LHCN-M2 (cell line): ENCODE measurements at places on chromosomes 16 and 17. TPM values are rescaled to one million over a fixed set of nuclear protein-coding genes. Genes with fewer than 3 reads are reported as not detected.

DNA sequence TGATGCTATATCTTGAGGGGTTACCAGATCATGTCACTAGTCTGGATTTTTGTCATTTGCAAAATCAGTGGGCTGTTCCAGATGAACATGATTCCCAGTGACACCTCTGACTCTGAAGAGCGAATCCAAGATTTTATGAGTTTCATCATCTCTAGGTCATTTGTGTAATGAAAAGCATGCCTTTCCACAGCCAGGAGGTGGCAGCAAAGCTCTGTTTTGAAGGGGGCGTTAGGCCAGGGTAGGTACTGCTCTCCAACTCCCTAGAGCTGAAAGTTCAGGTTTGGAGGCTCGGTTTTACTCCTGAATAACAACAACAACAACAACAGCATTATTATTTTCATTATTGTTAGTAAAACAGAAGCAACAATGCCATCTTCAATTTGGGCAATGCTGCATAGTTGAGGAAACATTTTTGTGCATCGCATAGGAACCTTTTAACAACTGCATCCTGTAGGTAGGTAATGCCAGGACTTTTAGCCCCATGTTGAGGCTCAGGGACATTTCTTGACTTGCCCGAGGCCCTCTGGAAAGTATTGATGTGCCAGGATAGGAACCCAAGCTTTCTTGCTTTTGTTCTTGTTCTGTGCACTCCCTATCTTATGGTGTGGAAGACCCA, 77.0 kb downstream of the MYH13 start:
- peak; percentile 55 for DNase-seq

Gene KRT12
- total RNA-seq = not detected in 2 replicates

GRCh38 chr16:28321700-28322411, 29.5 kb downstream of the SBK1 start:
- peak; percentile 7 for DNase-seq

GRCh38 chr17:1322480-1322879, 43.0 kb downstream of the TRARG1 start:
- DNase-seq = no peak

GRCh38 chr17:40331743-40332641, 23.0 kb downstream of the RARA start:
- DNase-seq = peak; percentile 62

Gene TOX3
- not detected in 2 replicates for total RNA-seq

Gene CCL1
- total RNA-seq = not detected in 2 replicates

DNA sequence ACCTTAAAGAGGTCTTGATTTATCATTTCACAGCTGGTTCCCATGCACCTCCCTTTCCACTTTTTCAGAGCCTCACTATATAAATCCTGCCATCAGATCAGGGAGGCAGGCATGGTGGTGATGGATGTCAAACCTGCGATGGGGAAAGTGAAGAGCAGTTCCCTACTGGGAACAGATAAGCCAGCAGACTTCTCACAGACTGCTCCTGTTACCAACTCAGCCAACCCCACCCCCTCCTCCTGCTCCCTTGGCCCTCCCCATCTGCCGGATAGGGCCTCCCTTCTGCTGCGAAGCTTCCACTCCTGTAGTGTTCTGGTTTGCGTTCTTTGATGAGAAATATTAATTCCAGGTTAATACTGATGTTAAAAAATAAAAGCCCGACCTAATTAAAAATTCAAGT, 232.1 kb downstream of the STX8 start:
- no peak for DNase-seq

- peak; percentile 52 for DNase-seq
Observed at GRCh38 chr16:29674188-29674587, 4.8 kb upstream of the QPRT start.

GRCh38 chr16:11015076-11015475, 70.7 kb downstream of the CLEC16A start:
- DNase-seq = no peak

Gene ITGB4
- total RNA-seq = 0.17 and 5.5 TPM in 2 replicates

- no peak for DNase-seq
Observed at GRCh38 chr16:87592018-87592712, 10.1 kb upstream of the JPH3 start.

Gene HID1
- total RNA-seq = not detected in 2 replicates

Gene RGS11
- 0.96 and 1.1 TPM in 2 replicates for total RNA-seq

Gene SOX9
- total RNA-seq = 8.0 and 11.3 TPM in 2 replicates

DNA sequence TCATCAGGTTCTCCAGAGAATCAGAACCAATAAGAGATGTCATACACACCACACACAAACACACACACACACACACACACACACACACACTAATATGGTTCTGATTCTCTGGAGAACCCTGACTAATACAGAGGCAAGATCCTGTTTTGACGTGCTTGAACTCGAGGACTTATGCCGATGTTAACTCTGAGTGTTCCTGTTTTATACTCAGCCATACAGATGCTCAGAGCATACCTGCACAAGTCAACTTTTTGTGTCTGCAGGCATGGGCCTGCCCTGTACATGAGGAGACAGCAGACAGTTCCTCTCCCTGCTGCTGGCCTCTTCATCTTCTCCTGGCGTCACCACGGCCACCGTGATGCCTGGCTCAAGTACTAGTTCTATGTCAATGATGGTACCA, 635.9 kb downstream of the WWOX start:
- DNase-seq = no peak

DNA sequence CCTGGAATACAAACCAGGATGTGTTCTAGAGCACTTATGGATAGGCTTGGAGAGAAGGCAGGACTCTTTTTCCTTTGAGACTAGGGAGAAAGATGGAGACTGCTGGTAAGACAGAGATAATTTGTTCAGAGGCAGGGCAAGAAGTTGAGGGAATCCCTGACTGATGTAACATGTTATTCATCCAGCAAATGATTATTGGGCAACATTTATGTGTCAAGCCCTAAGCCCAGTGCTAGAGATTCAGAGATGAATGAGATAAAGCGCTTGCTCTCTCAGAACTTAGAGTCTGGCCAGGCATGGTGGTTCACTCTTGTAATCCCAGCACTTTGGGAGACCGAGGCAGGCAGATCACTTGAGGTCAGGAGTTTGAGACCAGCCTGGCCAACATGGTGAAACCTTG, 47.8 kb upstream of the NUFIP2 start:
- no peak for DNase-seq

DNA sequence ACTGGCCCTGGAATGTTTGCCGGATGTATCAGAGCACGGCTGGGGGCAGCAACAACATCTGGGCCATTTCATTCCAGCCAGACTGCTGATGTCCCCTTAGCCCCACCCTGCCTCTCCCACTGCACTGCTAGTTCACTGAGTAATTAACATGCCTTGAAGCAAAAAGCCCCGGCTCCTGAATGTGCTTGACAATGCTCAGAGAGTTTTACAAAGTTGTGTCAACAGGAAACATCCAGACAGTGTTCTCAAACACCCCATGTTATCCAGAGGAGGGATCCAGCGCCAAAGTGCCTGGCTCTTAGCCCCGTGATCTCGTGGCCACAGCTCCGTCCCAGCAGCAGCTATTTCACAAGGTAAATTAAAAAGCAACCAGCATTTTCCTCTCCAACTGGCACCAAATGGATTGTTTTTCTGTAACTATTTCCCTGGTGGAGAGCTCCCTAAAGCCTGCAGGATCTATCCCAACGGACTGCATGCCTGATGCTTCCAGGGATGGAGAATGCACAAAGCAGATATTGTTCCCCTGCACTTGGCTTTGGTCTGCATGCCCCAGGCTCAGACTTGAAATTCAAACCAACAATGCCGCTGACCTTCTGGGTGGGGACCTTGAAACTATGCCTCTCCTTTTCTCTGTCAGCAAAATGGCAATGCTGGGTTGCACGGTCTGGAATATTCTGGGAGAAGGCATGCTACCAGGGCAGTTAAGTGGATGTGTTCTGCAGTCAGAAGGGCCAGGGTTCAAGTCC, 115.6 kb upstream of the CDH5 start:
- no peak for DNase-seq

DNA sequence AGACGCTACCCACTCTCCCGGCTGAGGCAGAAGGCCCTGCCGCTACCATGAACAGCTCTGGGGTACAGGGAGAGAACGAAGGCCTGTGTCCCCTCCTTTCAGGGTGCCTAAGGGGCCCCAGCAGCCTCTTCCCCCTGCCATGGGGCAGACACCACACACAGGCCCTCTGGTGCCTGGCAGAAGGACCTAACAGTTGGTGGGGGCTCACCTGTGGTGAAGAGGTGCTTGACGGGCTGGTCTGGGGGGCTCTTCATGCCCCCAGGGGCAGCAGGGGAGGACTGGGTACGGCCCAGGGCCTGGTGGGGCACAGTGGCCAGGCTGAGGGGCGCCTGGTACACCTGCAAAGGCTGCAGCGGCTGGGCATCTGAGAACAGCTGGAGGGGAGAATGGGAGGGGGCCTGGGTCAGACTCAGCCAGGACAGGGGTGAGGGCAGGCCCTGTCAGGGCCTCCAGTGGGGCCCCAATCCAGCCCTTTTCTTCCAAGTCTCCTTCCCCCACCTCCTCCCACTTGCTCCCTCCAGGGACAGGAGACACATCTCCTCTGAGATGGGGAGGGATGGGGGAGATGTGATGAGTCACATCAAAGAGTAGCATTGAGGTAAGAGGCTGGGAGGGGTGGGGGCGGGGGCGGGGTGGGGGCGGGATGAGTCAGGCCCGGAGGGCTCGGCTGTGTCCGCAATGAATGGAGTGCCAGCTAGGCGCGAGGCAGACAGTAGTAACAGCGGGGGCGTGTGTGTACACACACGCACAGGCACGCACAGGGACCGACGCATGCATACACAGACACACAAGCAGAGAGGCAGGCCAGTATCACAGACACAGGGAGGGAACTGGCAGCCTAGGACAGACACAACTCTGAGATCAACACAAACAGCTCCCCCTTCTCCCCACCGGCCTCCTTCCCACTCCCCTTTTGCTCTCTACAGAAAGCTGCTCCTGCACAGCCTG, 16.1 kb downstream of the G6PC3 start:
- peak; percentile 92 for DNase-seq

- no peak for DNase-seq
Observed at GRCh38 chr17:30210366-30210765, 25.1 kb downstream of the SLC6A4 start.

GRCh38 chr17:74981318-74981978, 6.0 kb upstream of the CDR2L start:
- DNase-seq = no peak

DNA sequence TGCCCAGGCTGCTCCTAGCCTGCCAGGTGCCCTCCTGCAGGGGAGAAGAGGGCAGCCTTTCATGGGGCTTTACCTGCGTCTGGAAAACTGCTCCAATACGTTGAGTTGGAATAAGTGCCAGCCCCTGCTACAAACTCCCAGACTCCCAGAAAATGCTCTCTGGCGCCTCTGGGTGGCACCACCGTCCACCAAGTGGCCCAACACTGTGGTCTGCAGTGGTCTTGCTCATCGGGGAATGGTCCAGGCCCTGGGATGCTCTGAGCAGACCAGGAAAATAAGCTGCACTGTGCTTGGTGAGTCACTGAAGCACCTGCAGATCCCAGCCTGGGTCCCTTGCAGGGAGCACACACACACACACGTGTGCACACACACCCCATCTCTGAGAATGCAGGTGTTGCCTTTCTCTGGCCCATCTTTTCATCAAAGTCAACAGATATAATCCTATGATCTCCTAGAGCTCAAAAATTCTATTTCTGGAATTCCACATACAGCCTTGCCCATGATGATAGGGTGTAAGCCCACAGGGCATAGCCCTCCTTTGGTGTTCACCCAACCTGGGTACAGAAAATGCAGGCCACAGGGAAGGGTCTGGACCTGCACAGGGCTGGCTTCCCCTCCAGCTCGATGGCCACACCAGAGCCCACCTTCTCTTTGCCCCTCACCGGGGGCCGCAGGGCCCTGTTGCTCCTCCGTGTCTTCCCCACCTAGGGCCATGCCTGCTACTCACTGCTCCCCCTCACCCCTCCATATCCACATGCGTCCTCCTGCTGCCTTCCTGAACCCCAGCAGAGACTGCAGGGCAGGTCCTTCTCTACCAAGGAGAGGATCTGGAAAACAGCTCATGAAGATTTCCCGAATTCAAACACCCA, 20.5 kb downstream of the CDIP1 start:
- peak; percentile 29 for DNase-seq

DNA sequence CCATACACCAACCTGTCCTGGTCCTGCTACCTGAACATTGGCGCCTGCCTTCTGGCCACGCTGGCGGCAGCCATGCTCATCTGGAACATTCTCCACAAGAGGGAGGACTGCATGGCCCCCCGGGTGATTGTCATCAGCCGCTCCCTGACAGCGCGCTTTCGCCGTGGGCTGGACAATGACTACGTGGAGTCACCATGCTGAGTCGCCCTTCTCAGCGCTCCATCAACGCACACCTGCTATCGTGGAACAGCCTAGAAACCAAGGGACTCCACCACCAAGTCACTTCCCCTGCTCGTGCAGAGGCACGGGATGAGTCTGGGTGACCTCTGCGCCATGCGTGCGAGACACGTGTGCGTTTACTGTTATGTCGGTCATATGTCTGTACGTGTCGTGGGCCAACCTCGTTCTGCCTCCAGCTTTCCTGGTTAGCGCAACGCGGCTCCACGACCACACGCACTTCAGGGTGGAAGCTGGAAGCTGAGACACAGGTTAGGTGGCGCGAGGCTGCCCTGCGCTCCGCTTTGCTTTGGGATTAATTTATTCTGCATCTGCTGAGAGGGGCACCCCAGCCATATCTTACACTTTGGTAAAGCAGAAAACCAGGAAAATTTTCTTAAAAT, 21.5 kb downstream of the TMEM204 start:
- DNase-seq = no peak

Gene OR1E1
- total RNA-seq = not detected in 2 replicates

Gene NPIPB4
- 5.6 and 23.7 TPM in 2 replicates for total RNA-seq

Gene SULT1A3
- total RNA-seq = 2.6 and 5.4 TPM in 2 replicates

DNA sequence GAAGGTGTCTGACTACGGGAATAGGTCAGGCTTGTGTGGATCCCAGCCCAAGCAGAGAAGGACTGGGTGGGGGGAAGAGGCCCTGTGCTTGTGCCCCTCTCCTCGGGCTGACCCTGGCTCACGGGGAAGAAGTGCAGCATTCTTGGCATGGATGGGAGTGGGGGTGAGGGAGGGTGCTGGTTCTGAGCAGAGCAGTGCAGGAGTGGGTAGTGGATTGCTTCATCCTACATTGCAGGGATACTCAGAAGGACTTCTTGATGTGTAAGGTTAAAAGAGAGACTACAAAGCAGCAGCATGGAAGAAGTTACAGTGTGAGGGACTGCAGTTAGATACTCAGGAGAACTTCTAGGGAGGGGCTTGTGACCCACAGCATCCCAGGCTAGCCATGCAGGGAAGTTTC, 2.1 kb downstream of the ARHGAP23 start:
- DNase-seq = no peak
